EH (cell line): ENCODE measurements at places on chromosomes 4 and X.

- no peak for DNase-seq
Measured at GRCh38 chr4:51906167-51906958, 63.4 kb downstream of the DCUN1D4 start.

DNA sequence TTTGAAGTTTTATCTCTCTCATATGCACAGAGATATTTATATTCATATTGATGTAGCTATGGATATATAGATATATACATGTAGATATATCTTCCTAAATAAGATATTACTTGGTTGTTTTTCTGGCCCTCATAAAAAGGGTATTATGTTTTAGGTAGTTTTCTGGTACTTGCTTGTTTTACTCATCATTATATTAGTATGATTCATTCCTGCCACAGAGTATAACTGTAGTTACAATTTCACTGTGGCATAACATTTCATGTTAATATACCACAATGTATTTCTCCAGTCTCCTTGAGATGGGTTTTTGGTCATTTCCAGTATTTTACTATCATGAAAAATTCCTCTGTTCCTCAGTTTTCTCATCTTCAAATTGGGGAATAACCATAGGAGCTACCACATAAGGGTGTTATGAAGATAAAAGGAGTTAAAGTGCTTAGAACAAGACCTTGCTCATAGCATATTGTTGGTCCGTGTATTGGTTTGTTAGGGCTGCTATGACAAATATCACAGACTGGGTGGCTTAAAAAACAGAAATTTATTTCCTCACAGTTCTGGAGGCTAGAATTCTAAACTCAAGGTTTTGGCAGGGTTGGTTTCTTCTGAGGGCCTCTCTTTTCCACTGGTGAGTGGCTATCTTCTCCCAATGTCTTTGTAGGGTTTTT lies 129.7 kb downstream of the TMEM164 start:
- DNase-seq: peak; percentile 4

DNA sequence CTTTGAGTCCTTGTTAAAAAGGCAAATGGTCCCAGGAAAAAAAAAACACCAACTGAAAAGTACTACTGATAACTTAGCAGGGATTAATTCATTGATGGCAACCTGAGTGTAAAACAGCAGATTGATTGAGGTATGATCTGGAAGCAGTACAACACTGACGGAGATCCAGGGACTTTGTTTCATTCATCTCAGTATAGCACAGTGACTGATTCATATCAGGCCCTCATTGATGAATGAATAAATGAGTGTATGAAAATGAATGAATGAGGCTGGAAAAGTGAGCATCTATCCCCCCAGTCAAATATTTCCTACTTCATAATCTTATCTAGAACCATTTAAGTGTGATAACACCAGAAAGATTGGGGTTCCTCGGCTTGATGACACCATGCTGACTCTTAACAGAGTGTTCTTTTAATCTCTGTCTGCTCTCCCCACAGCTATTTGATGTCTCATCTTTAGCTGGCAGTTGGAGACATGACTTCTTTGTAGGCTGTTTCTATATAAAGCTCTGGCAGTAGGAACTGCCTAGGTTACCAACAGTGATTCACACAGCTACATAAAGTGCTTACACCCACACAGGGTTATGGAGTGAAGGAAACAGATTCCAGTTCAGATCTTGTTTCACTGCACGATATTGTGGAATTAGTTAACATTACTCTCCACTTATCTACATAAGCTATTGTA lies 18.6 kb upstream of the RNF128 start:
- peak; percentile 90 for DNase-seq

GRCh38 chrX:110245011-110245410 lies 72.9 kb downstream of the AMMECR1 start:
- no peak for DNase-seq

- peak; percentile 59 for DNase-seq
Measured at GRCh38 chrX:40146262-40147125, 48.7 kb upstream of the BCOR start.

GRCh38 chrX:152904151-152905080 lies 6.5 kb downstream of the ZNF185 start:
- DNase-seq: peak; percentile 70

GRCh38 chr4:112327965-112328733 lies 31.0 kb downstream of the ALPK1 start:
- DNase-seq: peak; percentile 64

DNA sequence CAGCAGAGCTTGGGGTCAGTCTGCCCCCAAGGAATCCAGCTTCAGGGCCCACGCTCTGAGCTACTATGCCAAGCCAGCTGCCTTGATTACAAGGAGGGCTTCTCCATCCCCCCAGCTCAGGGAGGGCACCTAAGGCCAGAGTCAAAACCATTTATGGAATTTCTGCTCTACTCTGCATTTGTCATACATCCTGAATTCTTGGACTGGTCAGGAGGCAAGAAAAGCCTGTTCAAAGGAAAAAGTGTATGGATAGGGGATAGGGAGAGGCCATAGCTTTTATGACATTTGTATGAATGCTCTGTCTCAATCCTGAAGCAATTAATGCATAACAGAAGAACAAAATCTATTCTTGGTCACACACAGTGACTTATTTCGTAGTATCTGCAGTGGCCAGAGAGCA lies 32.2 kb downstream of the EDNRA start:
- peak; percentile 89 for DNase-seq

DNA sequence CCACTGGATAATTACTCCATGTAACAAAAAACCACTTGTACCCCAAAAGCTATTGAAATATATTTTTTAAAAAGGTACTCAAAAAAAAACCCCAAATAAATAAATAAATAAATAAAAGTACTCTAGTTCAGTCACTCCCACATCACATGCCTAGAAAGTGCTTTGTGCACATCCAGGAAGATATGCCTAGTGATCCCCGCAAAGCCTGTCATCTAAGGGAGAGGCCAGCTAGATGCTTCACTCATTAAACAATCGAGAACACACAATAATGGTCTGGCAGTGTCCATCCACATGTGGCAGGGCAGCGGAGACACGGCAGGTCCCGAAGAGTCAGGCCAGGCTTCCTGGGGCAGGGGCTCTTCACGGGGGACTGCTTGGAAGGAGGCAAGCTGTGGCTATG lies 47.6 kb downstream of the RAB33B start:
- DNase-seq: no peak

- DNase-seq: peak; percentile 34
Measured at GRCh38 chr4:134567461-134567860, 365.9 kb upstream of the PABPC4L start.

GRCh38 chr4:16082426-16083240 lies 1.2 kb downstream of the PROM1 start:
- no peak for DNase-seq

DNA sequence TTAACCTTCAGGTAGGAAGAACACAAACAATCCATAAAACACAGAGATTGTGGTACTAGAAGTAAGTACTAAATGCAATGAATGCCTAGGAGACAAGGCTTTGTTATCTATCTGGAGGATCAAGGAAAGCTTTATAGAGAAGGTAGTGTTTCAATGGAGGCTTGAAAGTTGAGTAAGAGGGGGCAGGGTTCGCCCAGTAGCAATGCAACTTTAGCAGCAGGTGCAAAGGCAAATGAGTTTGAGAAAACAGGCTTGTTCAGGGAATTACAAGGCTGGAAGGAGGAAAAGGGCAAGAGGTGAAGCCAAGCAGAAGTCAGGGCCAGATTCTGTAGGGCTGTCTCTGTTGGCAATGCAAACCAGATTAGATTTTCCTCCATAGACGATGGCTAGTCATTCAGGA lies 35.5 kb upstream of the AMELX start:
- DNase-seq: no peak

DNA sequence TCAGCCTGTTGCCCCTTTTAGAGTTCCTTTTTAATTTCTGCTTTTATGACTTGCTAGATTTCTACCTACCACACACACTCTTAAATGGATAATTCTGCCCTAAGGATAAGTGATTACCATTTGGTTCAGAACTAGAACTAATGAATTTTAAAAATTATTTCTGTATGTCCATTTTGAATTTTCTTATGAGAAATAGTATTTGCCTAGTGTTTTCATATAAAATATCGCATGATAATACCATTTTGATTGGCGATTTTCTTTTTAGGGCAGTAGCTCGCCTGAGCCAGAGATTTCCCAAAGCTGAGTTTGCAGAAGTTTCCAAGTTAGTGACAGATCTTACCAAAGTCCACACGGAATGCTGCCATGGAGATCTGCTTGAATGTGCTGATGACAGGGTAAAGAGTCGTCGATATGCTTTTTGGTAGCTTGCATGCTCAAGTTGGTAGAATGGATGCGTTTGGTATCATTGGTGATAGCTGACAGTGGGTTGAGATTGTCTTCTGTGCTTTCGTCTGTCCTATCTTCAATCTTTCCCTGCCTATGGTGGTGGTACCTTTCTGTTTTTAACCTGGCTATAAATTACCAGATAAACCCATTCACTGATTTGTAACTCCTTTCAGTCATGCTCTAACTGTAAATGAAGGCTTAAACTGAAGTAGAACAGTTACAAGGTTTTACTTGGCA lies 7.8 kb downstream of the ALB start:
- DNase-seq: no peak

DNA sequence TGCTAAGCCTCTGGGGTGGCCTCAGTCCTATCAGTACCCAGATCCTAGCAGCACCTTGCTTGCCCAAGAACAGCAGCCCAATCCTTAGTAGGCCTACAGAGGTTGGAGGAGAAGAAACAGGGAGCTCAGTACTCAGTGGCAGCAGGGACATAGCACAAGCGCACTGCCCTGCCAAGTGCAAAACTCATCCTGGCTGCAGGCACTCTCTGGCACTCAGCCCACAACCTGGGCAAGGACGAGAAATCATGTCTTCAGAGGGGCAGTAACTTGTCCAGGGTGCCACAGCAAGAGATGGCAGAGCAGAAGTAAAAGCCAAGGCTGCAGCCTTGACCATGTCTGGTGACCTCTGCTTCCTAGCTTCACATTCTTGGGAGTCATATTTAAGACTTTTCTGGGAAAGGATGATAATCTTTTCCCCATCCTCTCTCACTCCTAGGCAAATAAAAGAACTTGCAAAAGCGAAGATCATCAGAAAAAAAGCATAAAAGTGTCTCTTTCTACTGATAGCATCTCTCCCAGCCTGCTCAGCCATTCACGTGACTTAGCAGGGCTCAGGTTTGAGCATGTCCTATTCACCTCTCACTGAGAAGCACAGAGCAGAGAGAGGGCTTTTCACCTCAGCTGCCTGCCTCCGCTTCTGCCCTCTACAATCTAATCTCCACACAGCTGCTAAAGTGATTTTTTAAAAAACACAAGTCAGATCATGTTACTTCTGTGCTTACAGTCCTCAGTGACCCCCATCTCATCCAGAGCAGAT lies 37.2 kb upstream of the MAGEA4 start:
- peak; percentile 18 for DNase-seq

GRCh38 chr4:47002580-47002979 lies 9.2 kb upstream of the GABRA4 start:
- DNase-seq: peak; percentile 2

DNA sequence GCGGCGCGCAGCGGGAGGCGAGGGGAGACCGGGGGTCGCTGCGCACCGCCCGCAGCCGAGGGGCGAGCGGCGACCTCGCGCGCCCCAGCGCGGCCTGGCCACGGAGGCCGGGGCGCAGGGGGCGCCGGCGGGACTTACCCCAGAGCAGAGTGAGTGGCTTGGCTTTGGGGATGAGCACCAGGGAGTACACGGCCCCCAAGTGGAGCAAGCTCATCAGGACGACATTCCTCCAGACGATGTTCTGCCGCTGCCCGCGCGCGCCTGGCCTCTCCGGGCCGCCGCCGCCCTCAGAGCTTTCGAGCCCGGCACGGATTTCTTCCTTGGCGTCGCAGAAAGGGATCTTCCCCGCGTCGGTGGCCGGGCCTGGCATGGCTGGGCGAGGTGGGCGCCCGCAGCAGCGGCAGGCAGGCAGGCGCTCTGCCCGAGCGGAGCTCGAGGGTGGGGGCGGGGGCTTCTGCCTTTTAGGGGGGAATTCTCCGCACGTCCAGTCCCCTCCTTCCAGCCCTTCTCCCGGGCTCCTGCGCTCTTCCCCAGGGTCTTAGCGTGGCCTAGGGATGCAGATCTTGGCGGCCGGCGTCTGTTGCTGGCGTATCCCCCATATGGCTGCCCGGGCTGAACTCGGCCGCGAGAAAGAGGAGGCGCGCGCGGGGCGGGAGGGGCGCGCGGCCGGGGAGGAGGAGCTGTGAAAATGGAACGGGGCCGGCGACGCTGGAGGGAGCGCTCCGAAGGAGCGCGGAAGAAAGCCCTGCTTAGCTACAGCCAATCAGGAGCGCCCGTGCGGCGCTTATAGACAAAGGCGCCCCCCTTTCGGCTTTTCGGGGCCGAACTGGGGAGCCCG lies at the start of gene SCD5:
Gene SCD5 (minus strand): TSS at position 629 of the 838 bp plus-strand sequence. CDS start 259 bp downstream, at position 370.
- DNase-seq: peak; percentile 91

- no peak for DNase-seq
Measured at GRCh38 chr4:10730019-10730418, 45.5 kb upstream of the CLNK start.

DNA sequence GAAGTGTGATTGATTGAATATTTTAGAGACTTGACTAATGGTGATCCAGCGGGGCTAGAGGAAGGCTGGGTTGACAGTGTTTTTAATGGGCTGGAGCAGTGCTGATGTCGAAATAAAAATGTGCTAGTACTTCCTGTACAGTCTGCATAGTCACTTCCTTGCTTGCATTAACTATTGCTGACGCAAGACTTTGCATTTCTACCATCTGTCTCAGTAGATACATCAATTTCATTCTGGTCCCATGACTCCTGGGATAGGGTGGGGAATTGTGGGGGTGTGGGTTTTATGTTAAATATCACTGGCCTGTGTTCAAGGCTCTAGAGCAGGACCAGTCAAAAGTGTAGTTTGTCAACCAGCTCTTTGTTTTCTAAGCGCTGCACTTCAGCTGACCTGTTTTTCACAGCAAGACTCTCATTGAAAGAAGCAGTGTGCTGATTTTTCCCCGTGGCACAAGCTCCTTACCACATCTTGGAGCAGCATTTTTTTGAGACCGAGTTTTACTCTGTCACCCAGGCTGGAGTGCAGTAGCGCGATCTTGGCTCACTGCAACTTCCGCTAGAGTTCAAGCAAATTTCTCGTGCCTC lies 35.2 kb upstream of the PHEX start:
- peak; percentile 59 for DNase-seq

GRCh38 chr4:70768301-70768948 lies 46.7 kb downstream of the RUFY3 start:
- DNase-seq: peak; percentile 71

DNA sequence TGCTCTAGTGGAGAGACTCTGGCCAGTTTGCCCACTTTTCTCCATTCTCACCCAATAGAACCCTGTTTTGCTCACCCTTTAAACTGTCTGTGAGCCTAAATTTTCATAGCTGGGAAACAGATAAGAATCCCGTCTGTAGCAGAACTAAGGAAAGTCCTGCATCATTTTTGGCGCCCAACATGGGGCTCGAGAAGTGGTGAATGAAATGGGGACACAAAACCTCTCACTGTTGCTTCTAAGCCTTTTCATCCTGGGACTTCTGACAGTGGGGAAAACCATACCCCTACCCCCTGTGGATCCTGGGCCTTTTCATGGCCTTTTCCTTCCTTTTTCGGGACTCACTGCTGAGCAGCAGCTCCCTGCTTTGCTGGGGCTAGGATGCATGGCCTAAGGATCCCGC lies 189.9 kb downstream of the INPP4B start:
- peak; percentile 13 for DNase-seq

- DNase-seq: peak; percentile 24
Measured at GRCh38 chrX:149825424-149825823, 43.7 kb downstream of the MAGEA9 start.
